ENCODE measurements at places on chromosomes 16 and 17.

- no peak for DNase-seq
These were observed 2.0 kb downstream of the AOC3 start for GRCh38 chr17:42853004-42853403.

- DNase-seq: peak; percentile 74
These were observed 20.7 kb upstream of the MRTFB start for GRCh38 chr16:14050291-14051027.

DNA sequence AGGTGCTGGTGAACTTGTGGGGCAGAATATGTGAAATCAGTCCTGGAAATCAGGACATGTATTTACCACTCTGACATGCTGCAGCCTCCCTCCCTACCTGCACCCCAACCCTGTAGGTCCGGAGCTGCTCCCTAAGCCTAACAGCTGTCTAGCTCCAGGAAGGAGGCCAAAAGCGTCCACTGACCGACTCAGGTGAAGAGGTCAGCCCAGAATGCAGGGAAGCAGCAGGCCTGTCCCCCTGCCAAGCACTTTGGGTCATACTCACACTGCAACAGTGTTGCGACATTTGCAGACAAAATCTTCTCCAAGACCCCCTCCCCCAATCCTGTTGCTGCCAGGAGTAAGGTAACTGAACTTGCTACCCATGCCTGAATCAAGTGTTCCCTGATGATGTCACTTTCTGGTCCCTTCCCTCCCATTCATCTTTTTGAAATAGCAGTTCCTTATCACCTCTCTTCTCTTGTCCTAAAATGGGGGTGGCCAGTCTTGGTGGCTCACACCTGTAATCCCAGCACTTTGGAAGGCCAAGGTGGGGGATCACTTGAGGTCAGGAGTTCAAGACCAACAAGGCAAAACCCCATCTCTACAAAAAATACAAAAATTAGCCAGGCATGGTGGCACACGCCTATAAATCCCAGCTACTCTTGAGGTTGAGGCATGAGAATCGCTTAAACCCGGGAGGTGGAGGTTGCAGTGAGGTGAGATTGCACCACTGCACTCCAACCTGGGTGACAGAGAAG is 1.3 kb upstream of the ACLY start:
- DNase-seq: no peak

DNA sequence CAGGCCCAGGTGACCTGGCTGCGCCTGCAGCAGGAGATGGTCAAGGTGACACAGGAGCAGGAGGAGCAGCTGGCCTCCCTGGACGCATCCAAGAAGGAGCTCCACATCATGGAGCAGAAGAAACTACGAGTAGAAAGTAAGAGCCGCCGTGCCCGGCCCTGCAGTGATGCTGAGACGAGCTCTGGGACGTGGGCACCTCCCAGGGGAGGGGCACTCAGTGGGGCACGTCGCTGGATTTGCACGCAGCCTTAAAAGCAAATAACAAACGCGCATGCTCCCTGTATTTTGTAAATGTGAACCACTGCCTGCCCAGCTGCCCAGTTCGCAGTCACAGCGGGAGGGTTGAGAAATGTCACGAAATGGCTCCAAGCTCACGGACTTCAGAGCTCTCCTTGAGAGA is 15.3 kb upstream of the GAA start:
- DNase-seq: no peak

DNA sequence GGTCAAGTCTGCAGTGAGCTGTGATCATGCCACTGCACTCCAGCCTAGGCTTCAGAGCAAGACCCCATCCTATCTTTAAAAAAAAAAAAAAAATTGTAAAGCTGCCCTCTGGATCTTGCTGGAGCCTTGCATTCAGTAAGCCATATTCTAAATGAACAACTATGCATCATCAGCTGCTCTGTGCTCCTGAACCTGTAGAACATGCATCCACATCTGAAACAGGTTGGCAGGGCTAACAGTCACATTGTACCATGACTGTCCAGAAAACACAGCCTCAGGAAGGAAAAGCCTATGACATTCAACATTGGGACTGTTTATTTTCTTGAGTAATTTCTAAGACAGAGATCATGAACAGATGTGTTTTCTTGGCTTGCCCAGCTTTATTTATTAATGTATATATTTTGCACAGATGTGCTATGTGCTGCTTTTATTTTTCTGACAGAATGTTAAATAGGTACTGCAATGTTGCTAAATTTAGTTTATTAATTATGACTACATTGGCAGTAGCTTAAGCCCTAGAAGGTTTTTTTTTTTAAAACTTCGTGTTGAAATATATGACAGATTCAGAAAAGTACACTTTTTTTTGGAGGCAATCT is 19.8 kb downstream of the ACSF2 start:
- DNase-seq: no peak

DNA sequence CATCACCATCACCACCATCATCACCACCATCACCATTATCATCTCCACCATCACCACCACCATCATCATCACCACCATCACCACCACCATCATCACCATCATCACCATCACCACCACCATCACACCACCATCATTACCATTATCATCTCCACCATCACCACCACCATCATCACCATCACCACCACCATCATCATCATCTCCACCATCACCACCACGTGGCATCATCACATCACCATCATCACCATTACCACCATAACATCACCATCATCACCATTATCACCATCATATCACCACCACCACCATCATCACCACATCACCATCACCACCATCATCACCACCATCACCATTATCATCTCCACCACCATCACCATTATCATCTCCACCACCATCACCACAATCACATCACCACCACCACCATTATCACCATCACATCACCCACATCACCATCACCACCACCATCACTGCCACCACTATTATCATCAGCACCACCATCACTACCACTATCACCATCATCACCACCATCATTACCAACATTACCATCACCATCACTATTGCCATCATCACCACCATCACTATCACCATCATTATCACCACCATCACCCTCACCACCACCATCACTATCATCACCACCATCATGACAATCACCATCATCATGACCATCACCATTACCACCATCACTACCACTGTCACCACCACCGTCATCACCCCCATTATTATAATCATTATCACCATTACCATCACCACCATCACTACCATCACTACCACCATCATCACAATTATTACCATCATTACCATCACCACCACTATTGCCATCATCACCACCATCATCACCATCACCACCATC is 99.1 kb downstream of the DNAH17 start:
- DNase-seq: no peak

DNA sequence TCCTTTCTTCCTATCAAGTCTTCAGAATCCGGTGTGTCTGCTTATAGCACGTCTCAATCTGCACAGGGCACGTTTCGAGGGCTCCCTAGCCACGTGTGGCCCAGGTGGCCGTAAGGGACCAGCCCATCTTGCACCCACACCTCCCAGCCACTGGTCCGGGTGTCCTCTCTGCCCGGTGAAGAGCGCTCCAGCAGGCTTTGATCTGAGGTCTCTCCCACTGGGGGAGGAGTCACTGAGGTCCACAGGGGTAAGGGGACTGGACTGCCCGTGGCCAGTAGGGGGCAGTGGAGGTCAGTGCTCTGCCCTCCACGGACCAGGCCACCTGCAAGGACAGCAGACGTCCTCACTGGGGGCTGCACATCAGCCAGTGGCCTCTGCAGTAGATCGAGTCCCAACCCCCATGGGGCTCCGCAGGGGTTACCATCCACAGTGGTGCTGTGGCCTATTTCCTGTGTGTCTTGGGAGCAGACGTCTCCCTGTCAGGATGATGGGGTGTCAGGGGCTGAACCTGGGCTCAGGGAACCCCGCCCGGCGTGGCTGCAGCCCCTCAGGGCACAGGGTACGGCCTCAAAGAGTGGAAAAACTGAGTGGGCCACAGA is 204.1 kb upstream of the CIBAR2 start:
- peak; percentile 70 for DNase-seq

DNA sequence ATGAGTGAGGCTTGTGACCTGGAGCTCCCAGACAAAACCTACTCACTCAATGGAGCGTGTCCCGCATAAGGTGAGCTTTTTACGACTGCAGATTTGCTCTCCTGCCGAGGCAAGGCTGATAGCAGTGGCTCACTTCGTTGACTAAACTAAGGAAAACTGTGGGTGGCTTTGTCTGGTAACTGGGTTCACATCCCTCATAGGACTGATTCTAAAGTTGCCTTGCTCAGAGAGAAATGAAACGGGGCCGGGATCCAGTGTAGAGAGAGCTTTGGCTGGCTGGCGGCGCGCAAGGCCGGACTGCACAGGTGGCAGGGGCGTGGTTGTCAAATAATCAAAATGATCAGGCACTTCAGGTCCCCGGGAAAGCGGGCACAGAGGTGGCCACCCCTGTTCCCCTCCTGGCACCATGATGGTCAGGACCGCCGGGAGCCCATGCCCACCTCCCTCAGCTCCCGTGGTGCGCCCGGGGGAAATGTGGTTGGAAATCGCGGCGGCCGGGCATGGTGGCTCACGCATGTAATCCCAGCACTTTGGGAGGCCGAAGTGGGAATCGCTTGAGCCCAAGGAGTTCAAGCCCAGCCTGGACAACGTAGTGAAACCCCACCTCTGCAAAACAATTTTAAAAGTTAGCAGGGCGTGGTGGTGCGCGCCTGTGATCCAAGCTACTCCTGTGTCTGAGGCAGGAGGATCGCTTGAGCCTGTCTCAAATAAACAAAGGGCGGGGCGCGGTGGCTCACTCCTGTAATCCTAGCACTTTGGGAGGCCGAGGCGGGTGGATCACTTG is 26.6 kb upstream of the OR1F1 start:
- DNase-seq: no peak

- DNase-seq: peak; percentile 81
These were observed 664 bp downstream of the HBQ1 start for GRCh38 chr16:180681-181564.

DNA sequence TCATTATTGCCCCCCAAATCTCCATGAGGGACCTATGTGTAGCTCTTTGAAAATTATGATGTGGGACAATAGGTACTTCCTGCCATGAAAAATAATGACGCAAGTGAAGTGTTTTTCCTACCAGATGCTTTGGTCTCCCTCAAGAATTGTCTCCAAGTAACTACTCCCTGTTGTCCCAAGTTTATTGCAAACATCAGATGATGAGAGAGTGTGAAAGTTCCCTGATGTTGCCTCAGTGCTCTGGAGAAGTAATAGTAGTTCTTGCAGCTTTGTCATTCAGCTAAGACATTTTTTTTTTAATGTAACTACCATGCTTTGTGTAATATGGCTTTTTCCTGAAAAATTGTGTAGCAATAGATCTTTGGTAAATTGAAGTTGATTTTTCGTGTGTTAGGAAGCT is 20.1 kb downstream of the LPCAT2 start:
- DNase-seq: no peak

DNA sequence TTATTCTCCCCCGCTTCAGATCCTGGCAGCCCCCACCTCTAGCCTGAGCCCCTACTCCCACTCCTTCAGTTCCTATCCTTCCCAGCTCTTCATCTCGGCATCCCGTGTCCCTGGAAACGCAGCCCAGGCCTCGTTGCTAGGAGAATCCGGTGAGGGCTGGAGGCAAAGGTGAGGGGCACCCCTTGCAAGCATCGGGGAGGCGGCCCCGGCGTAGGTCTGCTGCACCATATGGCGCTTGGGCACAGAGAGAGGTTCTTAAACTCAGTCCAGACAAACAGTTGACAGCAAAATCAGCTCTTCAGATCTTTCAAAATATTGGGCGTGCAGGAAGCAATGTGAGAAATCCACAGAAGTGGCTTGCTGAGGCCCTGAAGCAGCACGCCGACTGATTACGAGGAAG is 15.0 kb downstream of the SLC38A8 start:
- no peak for DNase-seq

DNA sequence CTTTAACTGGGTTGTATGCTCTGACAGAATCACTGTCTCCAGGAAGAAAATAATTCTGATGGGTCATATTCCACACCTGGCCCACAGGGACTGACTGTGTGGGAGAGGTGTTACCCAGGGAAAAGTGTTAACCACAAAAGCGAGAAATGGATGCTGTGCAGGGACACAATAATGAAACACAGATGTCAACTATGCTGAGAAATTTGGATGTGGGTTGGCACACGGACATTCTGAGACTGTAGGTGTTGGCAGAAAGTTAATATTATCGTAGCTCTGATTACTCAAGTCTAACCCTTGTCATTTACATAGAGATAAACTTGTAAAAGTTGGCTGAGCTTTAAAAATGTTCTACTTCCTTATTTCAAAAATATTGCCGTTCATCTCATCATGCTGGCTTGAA is 19.6 kb downstream of the TMC5 start:
- no peak for DNase-seq

GRCh38 chr16:57029161-57030160 is 40.1 kb downstream of the NLRC5 start:
- DNase-seq: no peak

GRCh38 chr16:67893743-67894399 is 817 bp downstream of the PSKH1 start:
- no peak for DNase-seq

DNA sequence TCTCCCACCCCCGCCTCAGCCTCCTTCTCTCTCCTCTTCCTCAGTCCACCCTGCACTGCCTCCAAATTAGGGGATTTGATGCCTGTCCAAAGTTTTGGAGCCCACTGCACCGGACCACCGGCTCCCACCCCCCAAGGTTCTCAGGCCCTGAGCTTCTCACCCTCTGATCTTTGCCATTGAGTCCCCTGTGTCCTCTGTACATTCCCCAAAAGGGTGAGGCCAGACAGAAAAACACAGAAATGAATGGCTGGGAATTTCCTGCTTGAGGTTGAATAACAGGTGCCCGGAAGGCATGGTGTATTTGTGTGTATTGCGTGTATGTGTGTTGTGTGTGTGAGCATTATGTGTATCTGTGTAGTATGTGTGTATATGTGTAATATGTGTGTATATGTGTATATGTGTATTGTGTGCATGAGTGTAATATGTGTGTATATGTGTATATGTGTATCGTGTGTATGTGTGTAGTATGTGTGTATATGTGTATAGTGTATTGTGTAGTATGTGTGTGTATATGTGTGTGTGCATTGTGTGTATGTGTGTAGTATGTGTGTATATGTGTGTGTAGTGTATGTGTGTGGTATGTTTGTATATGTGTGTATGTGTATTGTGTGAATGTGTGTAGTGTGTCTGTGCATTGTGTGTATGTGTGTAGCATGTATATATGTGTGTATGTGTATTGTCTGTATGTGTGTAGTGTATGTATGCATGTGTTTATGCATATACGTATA is 16.0 kb upstream of the CCL17 start:
- no peak for DNase-seq

- DNase-seq: no peak
These were observed 53.7 kb downstream of the RPH3AL start for GRCh38 chr17:298791-299450.

DNA sequence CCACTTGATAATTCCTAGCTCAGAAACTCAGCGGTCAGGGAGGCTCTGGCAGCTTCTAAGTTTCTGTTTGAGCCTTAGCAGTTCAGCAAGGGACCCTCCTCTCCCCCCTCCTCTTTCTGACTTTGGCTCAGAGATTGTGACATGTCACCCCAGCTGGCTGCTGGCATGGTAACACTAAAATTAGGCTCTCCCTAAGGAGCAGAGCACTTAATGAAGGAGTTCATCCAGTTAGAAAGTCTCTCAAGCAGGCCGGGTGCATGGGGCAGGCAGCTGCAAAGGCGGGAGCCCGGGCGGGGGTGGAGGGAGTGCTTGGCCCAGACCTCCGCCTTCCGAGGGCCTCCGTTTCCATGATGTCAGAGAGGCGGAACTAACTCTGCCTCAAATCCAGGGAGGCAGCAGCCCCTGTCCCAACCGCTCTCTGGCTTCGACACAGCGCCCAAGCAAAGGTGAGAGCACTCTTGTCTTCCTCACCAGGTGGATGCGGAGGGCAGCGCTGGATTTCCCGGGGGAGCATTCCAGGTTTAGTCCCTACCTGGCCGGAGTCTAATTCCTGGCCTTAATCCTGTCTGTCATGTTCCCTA is 128.0 kb upstream of the PLCG2 start:
- no peak for DNase-seq

Measured in NT2/D1 (cell line).